ENCODE measurements at places on chromosomes 3 and 15. TPM values are rescaled to one million over a fixed set of nuclear protein-coding genes. Genes with fewer than 3 reads are reported as not detected.
A peak's percentile ranks its signal among the peaks of the same experiment; 100 is the strongest.

The CFAP20DC gene
- 7.4 TPM for polyA plus RNA-seq

DNA sequence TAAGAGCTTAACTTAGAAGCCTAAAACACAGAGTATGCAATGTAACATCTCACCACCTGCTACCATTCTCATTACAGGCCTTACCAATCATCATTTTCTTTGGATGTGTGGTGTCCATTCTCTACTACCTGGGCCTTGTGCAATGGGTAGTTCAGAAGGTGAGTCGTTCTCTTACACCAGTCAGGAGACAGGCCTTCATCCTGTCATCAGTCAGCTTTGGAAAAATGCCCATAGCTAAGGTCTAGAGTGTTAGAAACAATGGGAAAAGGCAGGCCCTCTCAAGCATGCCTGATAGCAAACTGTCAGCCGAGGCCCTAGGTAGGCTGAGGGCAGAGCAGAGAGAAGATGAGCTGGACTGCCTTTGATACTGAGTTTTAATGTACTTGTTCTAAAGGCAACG, 13.5 kb downstream of the SLC28A2 start:
- DNase-seq: no peak

DNA sequence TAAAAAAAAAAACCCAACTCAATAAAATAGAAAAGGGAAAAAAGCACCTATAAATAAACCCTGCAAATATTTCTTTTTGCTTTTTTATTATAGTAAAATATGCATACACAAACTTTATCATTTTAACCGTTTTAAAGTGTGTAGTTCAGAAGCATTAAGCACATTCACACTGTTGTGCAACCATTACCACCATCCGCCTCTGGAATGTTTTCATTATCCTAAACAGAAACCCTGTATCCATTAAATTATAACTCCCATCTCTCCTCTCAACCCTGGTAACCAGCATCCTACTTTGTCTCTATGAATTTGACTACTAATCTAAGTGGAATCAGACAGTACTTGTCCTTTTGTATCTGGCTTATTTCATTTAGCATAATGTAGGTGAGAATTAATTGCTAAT, 15.0 kb downstream of the CDCP1 start:
- DNase-seq: no peak

DNA sequence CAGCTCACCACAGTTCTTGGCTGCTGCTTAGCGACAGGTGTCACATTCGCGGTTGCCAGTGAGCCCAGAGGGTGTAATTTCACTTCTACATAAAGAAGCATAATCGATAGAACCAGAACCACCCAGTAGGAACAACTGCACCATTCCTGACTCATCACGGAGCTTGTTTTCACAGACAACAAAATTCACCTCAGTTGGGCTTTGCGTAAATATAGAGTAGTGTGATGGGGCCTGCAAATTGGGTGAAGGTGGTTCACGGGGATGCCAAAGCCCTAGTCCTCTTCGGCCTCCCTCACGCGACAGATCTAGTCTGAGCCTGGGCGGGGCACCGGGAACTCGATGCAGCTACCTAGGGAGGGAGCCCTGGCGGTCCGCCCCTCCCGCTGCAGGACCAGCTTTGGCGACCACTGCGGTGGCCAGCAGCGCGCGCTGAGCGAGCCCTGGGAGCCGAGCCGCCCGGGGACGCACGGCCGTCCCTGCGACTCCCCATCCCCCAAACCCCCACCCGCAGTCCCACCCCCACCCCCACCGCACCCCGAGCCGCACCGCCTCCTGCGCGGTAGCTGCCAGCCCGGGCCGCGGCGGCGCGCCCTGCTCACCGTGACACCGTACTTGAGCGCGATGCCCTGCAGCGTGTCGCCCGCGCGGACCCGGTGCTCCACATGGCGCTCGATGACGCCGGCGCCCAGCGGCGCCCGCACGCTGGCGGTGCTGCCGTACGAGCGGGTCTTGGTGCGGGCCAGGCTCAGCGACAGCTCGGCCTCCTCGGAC, 519 bp downstream of the LYSMD2 start:
- DNase-seq: peak; percentile 70

DNA sequence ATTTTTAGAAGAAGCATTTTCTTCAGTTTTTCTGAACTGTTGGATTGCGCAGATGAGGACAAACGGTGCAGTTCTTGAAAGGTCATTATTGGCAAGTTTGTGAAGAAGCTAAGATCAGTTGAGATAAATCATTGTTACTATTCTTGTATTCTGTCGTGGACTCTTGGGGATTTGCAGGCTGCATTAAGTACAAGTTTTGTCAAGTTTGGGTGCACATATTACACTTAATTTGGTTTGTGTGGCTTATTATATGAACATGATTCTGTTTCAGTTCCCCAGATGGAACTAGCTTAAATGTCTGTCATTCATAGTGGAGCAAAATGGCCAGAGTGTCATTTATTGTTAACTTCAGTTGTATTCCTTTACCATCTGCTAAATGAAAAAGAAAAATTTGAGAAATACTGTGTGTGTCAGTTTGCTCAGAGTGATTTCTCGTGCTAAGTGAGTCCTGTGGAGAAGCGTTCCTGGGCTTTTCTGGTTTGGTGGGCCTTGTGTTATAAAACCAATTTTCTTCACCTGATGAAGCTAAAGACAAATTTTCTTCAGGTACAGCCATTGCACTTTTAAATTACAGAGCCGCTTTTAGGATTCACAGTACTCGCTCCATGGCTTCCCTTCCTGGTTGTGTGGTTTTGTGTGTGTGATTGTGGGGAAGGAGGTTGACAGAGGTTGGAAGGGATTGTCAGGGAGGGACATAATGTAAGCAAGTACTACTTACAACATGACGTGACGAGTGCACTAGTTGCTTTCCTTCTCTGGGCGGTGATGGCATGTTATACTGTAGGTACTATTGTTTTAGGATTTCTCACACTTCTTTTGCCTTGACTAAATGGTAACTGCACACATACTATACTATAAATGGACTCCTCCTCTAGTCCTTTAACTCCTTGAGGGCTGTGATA, 1.7 kb downstream of the AKAP13 start:
- no peak for DNase-seq

DNA sequence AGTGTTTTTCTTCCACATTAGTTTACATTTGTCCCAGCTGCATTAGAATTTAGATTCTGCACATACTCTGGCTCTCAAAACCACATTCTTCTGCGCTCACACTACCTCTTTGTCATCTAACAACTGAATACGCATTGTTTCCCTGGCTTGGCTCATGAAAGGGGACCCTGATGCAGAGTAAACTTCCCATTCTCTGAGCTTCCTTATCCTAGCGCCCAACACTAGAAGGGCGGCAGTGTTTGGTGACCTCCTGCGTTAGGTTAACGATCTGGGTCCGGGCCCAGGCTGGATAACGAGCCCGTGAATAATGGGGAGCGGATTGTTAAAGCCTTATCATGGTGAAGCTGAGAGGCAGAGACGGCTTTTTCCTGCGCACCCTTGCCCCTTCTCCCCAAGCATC, 63.9 kb downstream of the ETV5 start:
- peak; percentile 41 for DNase-seq

DNA sequence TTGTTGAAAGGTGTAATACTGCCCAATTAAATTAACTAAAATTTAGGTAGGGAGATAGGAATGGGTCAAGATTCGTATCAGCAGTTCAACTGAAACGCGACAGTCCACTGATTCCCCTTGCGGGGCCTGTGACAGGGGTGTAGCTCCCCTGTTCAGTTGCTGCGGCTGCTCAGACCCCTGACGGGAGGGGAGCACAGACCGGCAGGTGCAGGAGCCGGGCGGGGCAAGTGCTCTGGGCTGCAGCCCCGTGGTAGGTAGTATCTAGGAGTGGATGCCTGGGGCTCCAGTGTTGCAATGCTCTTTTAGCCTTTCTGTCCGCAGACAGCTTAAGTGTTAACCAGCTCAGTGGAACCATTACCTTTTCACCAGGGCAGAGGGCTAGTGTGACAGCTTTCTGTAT, 164.9 kb downstream of the ROBO2 start:
- DNase-seq: peak; percentile 39

- peak; percentile 84 for DNase-seq
These were observed 4.2 kb upstream of the TRAT1 start for GRCh38 chr3:108818404-108818803.

DNA sequence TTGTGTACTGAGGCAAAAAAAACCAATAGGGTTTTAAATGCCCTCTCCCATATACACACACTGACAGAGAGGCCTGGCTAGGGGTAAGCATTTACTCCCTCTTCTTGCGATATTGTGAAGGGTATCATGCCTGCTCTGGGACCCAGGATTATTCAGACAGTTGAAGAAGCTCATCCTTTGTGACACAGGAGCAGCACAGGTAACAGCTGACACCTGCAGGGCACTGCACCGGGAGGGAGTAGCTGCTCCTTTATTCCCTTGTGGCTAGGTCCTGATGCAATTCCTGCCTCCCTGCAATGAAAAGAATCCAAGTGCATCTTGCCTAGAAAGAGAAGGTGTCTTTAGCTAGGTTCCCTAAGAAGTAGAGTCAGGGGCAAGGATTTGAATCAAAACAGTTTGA, 23.4 kb downstream of the POMGNT2 start:
- DNase-seq: no peak

GRCh38 chr3:122984650-122985049, 42.9 kb downstream of the SEMA5B start:
- no peak for DNase-seq

- DNase-seq: peak; percentile 71
These were observed 278.9 kb downstream of the KLF13 start for GRCh38 chr15:31605467-31605931.

DNA sequence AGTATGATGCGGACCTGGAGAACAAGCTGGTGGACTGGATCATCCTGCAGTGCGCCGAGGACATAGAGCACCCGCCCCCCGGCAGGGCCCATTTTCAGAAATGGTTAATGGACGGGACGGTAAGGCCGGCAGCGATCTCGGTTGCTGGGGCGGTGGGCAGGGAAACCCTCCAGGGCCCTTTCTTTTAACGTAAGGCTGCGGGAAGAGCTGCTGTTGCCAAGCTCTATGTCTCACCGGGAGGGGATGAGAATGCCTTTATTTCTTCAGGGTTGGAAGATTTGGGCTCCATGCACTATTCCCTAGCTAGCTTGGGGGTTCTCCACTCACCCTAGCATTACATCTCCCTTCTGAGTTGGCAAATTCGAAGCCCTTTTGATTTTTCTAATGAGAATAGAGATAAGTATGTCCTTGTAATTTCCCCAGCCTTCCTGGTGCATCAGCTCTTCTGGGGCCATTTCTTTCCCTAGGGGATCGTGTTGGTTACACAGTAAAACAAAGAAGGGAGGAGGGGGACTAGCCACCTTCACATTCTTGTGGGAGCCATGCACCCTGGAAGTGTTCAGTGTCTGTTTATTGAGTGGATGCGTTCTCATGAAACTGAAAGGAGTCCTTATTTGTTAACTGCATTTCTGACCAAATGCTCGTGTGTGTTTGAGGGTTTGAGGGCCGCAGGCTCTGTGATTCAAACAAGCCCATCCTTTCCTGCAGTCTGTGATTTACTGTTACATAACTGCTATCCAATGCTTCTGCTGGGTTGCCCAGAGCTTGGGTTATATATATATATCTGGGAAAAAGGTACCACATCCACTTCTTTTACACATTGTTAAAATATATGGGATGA, 982 bp downstream of the TAGLN3 start:
- peak; percentile 62 for DNase-seq

DNA sequence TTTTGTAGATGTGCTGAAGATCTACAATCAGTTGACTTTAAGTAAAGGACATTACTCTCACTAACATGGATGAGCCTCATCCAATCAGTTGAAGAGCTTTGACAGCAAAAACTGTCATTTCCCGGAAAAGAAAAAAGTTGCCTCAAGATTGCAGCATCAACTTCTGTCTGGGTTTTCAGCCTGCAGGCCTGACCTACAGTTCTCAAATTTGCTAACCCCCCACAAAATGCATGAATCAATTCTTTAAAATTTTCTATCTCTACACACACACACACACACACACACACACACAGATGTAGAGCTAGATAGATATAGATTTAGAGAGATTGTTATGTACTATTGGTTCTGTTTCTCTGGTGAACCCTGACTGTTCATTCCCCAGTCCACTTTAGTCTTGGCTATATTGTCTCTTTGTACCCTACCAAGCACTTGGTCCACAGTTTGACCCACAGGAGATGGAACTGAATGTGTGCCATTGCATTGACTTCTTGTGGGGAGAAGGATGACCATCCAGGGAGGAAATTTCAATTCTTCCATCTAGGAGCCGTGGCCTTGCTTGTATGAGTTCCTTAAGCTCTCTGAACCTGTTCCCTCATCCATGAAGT, 228.3 kb downstream of the CLSTN2 start:
- no peak for DNase-seq

DNA sequence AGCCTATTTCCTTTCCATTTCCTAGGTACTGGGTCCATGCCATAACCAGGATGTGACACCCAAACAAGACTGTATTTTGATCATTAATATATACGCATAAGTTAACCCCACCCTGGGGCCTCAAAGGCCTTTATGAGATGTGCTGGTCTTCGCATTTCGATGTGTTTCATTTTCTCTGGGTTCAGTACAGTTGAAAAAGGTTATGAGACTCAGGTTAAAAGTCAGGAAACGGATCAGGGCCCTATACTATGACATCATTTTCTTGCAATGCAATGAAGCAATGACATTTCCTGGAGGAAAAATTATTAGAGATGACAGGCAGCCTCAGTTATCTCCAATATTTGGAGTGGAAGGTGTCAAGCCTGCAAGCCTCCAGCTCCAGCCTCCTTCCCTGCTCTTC, 31.7 kb downstream of the TMEM212 start:
- DNase-seq: no peak

GRCh38 chr3:179929091-179929529, 107.6 kb downstream of the PEX5L start:
- peak; percentile 78 for DNase-seq

DNA sequence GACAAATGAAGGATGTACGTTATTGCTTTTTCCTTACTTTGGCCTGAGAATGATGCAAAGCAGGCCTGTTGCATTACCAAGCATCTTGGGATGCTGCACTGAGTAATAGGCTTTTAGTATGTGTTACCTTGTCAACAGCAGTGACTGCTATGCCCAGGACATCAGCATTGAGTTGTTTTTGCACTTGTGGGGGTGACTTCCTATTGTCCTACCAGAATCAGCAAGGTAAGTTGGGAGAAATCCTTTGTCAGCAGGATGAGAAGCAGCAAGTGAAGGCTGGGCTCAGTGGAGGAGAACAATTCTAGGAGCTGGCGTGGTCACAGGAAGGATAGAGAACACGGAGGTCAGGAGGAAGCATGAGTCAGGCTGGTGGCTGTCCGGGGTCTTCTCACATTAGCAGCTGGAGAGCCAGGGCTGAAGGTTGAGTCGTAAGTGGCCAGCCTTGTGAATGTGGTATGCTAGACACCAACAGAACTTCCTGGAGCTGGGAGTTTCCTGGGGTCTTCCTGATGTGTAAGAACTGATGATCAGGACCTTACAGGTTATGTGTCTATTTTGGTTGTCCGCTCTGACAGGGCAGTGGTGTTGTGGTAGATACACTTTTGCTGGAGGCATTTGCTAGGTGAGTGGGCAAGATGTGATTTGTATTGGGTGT, 142.7 kb downstream of the FNDC3B start:
- no peak for DNase-seq

GRCh38 chr15:43886558-43886957, 59.8 kb downstream of the WDR76 start:
- DNase-seq: no peak

Data from GM23338 (cell line).